ENCODE measurements at places on chromosomes 11 and 22.

- DNase-seq, result peak; percentile 100
Measured at GRCh38 chr11:46290598-46291309, 13.3 kb downstream of the CREB3L1 start.

DNA sequence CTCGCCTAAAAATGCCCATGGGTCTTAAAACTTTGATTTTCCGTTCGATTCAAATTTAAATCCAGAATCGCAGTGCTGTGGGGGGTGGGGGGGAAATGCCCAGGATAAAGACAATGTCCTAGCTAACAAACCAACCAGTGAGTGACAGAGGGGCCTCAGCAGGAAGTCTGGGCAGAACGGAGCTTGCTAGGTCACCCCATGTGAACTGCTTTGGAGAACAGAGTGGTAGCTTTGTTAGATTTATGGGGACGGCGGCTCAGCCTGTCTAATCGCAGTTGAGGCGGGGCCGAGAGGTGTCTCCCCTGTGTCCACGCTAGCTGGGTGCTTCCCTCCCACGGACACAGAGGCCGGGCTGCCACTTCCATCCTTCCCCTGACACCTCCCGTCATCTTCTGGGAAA is 243.9 kb downstream of the CTTN start:
- no peak for DNase-seq

DNA sequence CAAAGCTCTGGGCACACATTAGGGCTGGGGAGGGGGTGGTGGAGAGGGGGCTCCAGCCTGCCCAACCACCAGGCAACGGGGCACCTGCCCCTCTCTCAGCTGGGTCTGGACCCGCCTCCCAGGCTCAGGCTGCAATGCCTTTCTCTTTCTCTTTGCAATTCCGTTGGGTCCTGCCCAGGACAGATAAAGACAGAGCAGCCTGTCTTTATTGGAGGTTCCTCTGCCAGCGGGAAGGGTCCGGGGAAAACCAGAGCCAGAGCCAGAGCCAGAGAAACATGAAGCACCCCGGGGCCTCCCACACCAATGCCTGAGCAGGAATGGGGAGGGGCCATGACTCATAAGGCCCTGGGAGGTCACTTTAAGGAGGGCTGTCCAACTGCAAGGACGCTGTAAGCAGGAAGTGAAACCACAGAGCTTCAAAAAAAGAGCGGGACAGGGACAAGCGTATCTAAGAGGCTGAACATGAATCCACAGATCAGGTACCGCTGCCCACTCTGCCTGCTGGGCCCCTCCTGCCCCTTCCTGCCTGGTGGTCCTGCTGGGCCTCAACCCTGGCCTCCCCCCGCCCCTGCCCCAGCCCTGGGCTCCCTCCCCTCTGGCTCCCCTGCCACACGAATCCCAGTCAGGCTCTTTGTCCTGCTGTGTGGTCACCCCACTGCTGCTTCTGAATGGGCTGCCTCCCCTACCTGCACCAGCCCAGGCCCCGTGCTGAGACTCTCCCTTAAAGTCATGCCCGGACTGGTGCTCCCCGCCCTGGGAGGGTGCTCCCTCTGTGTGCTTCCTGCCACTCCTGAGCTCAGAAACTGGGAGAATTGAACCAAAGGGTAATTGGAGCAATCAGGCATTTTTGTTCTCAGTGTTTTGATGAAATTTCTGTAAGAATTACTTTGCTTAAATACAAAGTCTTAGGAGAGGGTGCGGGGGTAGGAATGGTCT is at the start of gene APOBEC3B:
Gene APOBEC3B, plus strand, starts transcription at position 356 of the 936 bp plus-strand sequence. Its CDS starts 107 bp downstream, at position 463.
- DNase-seq, result peak; percentile 95

DNA sequence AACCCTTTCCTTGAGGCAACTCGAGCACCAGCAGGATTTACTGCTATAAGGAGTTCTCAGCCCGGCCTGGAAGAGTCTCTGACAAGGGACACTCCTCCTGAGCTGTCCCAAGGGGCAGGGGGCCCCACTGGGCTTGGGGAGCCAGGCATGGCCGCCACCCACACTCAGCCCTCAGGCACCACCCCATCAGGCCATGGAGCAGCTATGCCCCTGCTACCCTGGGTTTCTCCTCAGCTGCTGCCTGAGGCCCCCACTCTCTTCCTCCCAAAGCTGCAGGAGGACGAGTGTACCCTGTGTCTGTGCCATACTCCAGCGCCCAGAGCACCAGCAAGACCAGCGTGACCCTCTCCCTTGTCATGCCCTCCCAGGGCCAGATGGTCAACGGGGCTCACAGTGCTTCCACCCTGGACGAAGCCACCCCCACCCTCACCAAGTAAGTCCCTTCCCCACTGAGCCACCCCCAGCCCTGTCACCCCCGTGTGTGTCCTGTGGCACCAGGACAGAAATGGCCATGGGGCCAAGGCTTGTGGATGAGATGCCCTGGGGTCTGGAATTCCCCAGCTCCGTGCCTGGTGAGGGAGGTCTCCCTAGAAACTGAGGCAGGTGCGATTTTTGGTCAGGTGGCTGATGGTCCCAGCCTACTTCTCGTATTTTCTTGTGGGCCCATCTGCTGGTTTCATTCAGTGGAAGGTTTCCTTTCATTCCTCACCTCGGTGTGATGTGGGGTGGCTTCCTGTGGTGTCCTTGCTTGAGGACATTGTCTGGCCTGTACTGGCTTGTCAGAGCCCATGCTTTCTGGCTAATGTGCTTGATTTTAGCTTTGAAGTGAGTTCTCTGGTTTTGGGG is 28.4 kb downstream of the TAB1 start:
- no peak for DNase-seq

- DNase-seq, result no peak
Measured at GRCh38 chr22:40966726-40967085, 15.5 kb downstream of the RBX1 start.

- DNase-seq, result no peak
Measured at GRCh38 chr22:49573109-49573765, 254.4 kb downstream of the BRD1 start.

DNA sequence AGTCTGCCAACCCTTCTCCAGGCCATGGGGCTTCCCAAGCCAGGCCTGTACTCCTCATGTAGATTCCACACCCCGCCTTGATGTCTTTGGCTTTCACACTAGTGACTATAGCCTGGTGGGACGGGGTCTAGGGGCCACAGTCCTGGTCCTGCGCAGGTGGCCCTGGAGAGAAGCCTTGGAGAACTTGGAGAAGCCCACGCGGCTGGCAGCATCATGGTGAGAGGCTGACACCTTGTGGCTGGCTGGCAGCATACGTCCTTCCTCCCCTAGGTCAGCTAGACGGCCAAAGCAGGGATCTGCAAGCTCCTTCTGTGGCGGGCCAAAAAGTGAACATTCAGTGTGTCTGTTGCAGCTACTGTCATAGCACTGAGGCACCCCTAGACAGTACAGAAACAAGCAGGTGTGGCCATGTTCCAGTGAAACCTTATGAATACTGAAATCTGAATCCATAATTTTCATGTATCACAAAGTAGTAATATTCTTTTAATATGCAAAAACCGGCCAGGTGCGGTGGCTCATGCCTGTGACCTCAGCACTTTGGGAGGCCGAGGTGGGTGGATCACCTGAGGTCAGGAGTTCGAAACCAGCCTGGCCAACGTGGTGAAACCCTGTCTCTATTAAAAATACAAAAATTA is 42.0 kb downstream of the FAM83F start:
- peak; percentile 68 for DNase-seq

DNA sequence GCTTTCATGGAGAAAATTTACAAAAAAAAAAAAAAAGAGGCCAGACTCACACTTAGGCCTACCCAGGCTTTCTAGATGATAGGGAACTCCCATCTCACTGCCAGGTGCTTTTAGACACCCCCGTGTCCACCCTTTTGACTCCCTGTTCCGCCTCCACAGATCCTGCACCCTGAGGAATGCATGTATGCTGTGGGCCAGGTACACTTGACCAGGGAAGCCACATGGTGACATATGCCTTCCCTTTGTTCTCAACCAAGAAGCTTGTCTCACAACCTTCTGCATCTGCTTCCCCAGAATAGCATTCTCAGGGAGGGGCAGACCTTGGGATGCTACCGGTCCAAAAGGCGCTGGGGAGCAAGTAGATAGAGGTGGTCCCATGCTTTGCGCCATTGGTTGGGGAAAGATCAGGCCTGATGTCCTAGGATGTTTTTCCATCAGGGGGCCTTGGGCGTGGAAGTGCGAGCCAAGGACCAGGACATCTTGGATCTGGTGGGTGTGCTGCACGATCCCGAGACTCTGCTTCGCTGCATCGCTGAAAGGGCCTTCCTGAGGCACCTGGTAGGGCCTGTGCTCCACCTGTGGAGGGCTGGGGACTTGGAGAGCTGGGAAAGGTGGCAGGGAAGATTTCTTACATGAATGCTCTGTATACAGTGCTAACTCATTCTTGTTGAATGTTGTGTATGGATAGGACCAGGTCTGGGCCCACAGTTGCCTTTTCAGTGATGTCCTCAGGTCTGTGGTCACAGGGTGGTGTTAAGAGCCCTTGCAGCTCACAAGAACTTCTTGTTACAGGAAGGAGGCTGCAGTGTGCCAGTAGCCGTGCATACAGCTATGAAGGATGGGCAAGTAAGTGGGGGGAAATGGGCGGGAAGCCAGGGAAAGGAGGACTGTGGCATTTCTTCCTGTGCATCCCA is 7.5 kb downstream of the HMBS start:
- no peak for DNase-seq

DNA sequence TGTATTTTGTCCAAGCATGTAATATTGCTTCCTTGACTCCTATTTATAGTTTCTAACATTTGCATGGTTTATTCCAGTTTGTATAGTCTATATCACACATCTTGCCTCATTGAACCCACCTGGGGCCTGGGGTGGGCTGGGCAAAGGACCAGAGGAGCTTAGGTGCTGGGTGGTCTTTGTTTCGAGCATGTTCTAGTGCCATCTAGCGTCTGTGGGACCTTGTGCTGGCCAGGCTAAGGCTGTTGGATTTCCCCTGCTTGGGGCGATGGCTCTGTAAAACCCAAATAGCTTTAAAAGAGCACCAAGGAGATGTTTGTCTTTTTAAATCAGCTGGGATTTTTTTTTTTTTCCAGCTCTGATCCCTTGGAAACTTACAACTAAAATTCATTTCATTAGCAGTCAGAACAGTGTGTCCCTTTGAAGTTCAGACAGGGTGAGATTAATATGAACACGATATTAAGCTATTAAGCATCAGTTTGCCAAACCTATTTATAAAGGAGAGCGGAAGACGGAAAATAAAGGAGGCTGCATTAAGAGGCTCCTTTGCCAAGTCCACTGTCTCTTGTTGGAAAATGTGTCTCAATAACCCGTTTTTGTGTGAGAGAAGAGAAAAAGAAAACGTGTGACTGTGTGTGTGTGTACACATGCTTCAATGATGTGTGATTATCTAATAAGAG is 157.4 kb downstream of the COMMD9 start:
- DNase-seq, result peak; percentile 51

All from fibroblast of upper back skin (primary cell).